A673 (cell line): ENCODE measurements at places on chromosomes 11 and 22.

- peak; percentile 47 for DNase-seq
Observed at GRCh38 chr11:112652786-112653390, 308.3 kb upstream of the NCAM1 start.

- DNase-seq, result no peak
Observed at GRCh38 chr11:102453302-102453695, 734 bp upstream of the TMEM123 start.

DNA sequence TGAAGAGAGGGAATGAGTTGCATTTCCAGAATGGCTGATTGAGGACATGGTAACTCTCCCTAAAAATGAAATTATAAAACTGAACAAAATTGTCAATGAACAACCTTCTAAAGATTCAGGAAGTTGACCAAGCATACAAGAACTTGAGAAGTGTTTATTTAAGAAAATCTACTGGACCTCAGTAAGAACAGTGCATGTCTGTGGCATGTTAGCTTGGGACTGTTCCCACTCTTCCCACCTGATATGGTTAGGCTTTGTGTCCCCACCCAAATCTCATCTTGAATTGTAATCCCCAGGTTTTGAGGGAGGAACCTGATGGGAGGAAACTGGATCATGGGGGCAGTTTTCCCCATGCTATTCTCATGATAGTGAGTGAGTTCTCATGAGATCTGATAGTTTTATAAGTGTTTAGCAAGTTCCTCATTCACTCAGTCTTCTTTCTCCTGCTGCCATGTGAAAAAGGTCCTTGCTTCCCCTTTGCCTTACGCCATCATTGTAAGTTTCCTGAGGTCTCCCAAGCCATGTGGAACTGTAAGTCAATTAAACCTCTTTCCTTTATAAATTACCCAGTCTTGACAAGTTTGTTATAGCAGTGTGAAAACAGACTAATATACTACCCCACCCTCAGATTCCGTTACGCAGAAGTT, 15.4 kb downstream of the MS4A13 start:
- no peak for DNase-seq

- peak; percentile 83 for DNase-seq
Observed at GRCh38 chr11:15826826-15827225, 529.5 kb downstream of the SOX6 start.

- no peak for DNase-seq
Observed at GRCh38 chr11:64608636-64609035, 17.6 kb downstream of the SLC22A12 start.

GRCh38 chr11:65551572-65552387, 6.4 kb downstream of the LTBP3 start:
- peak; percentile 66 for DNase-seq

- DNase-seq, result no peak
Observed at GRCh38 chr11:67283481-67283963, 5.6 kb upstream of the ANKRD13D start.

DNA sequence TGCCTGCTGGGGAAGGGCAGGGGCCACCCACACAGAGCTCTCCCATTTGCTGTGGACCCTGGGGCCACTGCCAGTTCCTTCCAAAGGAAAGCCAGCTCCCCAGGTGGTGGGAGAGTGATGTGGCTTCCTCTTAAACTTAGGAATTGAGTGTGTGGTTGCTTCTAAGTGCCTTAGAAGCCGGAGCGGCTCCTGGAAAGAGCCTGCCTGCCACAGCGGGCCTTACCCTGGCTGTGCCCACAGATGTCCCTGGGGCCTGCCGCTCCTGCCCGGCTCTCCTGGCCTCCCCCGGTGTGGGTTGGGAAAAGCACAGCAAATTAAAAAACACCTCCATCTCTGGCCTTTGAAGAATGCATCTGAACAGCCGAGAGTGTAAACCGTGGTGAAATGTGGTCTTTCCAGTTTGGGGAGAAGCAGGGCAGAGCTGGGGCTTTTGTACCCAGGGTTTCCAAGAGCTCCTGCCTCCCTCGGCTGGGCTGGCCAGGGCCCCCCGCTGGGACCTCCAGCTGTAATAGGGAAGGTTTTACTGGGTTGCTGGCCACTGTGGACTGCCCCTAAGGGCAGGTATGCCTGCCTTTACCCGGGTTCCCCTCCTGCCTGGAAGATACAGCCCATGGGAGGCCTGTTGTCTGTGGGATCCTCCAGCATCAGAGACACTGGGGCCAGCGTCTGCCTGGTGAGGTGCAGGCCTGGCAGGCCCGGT, 30.2 kb downstream of the LRP5 start:
- DNase-seq, result peak; percentile 60

DNA sequence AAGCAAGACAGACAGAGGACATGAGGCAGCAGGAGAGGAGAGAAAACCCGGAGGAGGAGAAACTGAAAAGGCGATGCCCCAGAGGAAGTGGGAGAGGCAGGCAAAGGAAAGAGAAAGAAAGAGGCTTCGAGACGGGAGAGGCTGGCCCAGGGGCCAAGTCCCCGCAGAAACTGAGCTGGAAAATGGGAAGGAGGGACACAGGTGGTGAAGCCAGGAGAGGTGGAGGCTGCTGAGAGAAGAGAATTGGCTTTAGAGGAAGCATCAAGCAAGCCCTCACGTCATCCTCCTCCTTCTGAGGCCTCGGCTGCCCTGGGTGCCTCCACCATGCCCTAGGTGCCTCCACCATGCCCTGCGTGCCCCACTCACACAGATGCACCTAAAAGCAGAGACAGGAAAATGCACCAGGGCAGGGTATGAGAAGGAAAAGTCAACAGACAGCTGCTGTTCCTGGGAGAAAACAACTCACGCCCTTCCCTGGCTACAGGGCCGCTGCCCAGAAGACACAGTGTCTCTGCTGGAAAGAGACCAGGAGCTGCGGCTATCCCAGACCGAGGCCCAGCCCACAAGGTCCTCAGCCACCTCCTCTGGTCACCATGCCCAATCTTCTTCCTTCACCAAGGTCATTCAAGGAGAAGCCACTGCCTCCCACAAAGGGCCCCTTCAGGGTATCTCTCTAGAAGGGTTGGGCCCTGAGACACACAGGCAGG, 14.3 kb downstream of the FXYD6 start:
- no peak for DNase-seq

GRCh38 chr11:130403271-130403804, 25.1 kb downstream of the ADAMTS8 start:
- no peak for DNase-seq

GRCh38 chr11:134686460-134687061, 274.5 kb upstream of the B3GAT1 start:
- no peak for DNase-seq

GRCh38 chr22:18145676-18146388, 4.1 kb upstream of the USP18 start:
- no peak for DNase-seq

GRCh38 chr11:129279326-129280026, 87.4 kb upstream of the ARHGAP32 start:
- peak; percentile 94 for DNase-seq

- no peak for DNase-seq
Observed at GRCh38 chr11:92046103-92046502, 178.5 kb upstream of the FAT3 start.

- DNase-seq, result no peak
Observed at GRCh38 chr11:69971741-69972140, 106.4 kb upstream of the ANO1 start.

DNA sequence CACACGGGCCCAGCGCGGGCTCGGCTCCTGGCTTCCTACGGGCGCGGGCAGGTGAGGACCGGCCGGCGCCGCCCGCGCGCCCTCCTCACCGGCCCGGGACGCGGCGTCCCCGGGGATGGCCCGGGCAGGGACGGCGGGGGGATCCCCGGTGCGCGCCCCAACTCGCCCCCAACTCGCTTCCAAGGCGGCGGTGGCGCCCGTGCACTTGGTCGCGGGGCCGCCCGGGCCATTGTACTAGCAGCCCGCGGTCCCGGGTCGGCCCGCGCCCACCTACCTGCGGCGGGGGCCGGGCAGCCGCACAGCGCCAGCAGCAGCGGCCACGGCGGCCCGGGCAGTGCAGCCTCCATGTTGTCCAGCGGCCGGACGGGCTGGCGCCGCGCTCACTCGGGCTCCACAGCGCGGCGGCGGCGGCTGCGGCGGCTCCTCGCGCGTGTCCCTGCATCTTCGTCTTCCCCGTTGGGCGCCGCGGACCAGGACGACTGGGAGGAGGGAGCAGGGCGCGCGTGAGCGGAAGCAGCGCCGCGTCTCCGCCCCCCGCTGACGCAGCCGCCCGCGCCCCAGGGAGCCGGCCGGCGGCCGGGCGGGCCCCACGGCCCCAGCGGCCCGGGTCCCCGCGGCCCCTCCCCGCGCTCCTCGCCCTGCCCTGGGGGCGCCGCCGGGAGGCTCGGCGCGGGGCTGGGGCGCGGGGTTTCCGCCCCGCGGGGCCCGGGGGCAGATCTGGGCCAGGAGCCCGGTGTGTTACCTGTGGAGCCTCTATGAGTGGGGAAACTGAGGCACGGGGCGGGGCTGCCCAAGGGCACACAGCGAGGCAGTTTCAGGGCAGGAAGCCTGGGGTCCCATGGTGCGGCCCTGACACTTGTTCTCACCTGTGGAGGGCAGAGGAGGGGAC, 159.3 kb upstream of the GRK3 start:
- peak; percentile 60 for DNase-seq

DNA sequence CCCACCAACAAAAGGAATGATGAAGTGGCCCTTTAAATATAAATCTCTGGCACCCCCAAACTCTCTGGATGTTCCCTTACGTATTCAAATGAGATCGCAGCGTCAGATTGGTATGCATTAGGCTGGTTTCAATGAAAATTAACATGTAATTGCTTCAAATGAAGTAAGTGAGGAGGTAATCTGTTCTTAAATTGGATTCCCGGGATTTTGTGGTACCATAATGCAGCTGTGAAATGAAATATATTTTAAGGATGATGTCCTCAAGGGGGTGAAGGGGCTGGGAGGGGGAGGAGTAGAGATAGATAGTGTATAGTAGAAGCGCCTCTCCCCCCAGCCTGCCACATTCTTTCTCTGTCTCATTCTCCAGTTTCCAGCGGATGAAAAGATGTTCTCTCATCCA, 748.2 kb downstream of the NTM start:
- DNase-seq, result no peak

GRCh38 chr22:49392247-49392646, 435.4 kb downstream of the BRD1 start:
- no peak for DNase-seq

GRCh38 chr22:39617970-39618757, 47.6 kb downstream of the CACNA1I start:
- no peak for DNase-seq

DNA sequence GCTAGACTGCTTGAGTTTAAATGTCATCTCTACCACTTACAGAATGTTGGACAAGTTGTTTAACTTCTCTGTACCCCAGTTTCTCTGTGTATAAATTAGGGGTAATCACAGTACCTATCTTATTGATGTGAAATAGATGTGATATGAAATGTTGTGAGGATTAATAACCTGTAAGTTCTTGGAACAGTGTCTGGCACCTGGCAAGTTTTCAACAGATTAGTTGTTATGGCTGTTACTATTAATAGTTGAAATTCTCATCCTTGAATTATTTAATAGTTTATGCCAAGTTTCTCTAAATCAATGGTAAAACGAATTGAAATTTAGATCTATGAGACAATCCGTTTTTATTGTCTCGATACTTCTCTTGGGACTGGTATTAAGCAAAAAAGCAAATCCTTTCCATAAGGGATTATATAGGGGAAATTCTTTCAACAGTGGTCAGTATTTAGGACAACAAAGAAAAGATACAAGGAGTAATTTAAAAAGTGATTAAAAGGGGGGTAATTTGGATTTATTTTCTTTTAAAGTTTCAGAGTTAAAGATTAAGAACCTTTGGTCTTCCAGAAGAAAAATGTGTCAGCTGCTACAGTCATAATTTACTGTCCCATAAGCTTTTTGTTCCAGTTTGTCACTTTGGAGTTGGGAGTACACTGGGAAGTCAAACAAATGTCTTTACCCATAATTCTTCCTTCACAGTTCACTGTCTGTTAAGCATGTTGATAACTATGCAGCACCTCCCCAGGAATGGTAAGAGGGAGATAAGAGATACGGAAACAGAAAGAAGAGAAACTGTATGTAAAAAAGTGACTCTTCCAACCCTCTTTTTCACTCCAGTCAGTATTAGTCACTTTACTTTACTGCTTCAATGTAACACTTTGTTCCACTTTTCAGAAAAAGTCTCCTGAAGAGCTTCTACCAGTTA, 13.2 kb downstream of the PDE3B start:
- DNase-seq, result no peak

GRCh38 chr11:13777341-13777985, 109.0 kb downstream of the FAR1 start:
- DNase-seq, result no peak

DNA sequence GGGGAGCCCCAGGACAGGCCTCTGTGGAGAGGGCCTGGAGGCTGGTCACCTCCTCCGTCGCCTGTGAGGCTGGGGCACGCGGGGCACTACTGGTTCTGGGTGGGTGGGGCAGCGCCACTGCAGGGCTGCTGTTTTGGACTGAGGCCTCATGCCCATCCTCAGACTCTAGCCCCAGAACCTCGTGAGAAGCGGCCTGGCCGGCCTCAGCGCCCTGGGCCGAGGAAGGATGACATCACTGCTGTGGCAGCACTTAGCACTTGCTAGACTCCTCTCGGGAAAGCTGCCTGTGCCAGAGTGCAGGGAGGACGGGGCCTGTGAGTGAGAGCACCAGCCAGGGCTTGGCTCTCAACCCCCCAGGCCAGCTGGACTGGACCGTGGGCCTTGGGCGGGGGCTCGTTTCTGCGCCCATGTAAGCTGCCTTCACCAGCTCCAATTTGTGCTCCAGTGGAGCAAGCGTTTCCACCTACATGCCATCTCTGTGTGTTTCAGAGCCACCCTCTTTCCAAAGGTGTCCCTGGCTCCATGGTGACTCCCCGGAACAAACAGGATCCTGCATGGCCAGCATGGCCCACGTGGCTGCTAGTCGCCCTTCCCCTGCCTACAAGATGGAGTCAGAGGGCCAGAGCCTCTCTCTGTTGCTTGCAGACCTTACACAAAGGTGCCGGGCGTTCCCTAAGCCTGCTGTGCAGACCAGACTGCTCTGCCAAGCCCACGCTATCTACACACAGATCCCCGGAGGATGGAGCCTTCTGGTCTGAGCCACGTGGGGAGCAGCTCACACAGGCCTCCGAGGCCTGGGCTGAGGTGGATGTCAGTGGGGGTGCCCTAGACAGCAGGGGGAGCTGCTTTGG, 102.9 kb downstream of the CTTN start:
- DNase-seq, result no peak

DNA sequence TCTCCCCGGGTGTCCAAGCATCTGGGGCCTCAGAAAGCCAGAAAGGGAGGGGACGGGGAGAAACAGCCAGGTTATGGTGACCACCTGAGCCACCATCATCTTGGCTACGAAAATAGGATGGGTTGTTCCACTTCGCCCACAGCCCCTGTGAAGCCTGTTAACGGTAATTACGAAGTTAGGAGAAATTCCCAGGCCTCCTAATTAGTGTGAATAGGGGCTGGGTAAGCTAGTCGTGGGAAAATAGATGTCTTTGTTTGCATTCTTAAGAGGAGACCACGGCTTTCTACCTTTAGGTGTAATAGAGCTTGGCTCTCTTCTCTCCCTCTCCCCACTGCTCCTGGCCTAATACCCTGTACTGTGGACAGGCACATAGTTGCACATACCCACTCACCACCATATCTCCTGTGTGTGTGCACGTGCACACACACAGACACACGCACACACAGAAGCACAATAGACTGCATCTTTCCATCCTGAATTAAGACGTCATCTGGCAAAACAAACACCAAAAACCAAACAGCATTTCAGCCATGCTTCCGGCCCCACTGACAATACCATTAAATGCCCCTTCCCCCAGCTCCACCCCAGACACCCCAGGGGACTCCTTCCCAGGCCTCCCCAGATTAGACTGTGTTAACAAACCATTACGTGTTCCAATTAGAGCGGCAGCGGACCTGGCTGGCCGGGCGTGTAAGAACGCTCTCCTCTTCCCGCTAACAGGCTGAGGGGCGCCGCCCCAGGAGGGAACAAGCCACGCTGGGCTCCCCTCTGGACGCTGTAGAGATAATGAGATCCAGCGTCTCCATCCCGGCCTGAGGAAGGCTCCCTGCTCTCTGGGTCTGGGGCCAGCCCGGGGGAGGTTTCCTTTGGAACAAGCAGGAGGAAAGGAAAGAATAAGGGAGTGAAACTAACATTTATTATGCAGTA, 72.8 kb downstream of the TP53I11 start:
- peak; percentile 74 for DNase-seq
